Right ventricle myocardium superior (tissue), 1 donor: ENCODE measurements at places on chromosomes 5 and 9. TPM values are rescaled to one million over a fixed set of nuclear protein-coding genes. Genes with fewer than 3 reads are reported as not detected.
A peak's percentile ranks its signal among the peaks of the same experiment; 100 is the strongest.

Gene IFNA21
- total RNA-seq, result not detected

Gene MLANA
- not detected for total RNA-seq

Gene IFNA2
- not detected for total RNA-seq

Gene GHR
- total RNA-seq, result 12.8 TPM

Gene RORB
- total RNA-seq, result 5.7 TPM

Gene PDE6A
- total RNA-seq, result 0.08 TPM

Gene STC2
- 9.6 TPM for total RNA-seq

- no peak for DNase-seq
Observed at GRCh38 chr5:58239045-58239444, 220.8 kb downstream of the PLK2 start.

- DNase-seq, result no peak
Observed at GRCh38 chr5:117204404-117204803, 629.8 kb upstream of the SEMA6A start.

DNA sequence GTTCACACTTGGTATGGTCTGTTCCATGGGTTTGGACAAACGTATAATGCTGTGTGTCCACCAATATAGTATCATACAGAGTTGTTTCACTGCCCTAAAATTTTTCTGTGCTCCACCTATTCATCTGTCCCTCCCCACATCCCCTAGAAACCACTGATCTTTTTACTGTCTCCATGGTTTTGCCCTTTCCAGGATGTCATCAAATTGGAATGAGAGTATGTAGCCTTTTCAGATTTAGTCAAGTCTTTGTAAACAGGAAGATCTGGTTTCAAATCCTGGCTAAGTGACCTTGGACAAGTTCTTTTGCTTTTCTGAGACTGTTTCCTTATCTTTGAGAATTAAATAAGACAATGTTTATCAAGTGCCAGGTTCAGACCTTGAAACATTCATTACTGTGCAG, 13.2 kb upstream of the LVRN start:
- DNase-seq, result no peak

DNA sequence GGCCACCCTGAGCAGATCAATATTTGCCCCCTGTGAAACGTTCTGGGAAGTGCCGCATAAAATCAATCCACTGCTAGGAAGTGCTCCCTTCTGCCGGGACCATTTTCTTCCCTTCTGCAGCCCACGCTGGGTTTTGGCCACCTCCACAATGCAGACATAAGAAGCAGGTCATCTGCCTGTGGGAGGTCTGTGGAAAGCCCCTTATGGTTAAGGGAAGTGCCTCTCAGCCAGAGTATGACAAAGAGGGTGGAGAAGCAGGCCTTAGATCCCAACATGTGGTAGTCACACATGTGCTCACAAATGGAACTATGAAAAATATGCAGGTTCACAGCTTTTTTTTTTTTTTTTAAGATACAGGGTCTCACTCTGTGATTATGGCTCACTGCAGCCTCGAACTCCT, 82.8 kb downstream of the SLC1A3 start:
- no peak for DNase-seq

- no peak for DNase-seq
Observed at GRCh38 chr5:39598661-39599248, 174.0 kb upstream of the DAB2 start.

- DNase-seq, result no peak
Observed at GRCh38 chr5:61869333-61869732, 436.7 kb upstream of the KIF2A start.

DNA sequence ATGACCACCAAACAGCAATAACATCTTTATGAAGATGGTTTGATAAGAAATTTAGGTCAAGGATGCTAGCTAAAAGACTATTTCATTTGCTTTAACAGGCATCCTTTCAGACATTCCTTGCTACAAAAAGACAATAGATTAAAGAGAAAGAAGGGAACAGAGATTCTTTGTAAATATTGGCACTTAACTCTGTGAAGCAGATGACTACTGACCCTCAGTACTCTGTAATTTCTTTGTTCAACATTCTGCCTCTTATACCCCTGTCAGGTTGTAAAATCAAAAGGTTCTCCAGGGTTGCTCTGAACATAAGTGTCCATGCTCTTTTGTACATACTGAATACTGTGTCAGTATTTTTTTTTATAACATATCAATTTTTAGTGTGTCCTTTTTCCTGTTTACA, 610.6 kb upstream of the GRAMD2B start:
- no peak for DNase-seq

- DNase-seq, result peak; percentile 80
Observed at GRCh38 chr5:10485142-10485795, 43.6 kb downstream of the ROPN1L start.

- DNase-seq, result no peak
Observed at GRCh38 chr9:119771341-119771740, 402.1 kb upstream of the BRINP1 start.

- no peak for DNase-seq
Observed at GRCh38 chr5:2908086-2908485, 156.6 kb upstream of the IRX2 start.

GRCh38 chr5:146238973-146239372, 35.6 kb downstream of the RBM27 start:
- DNase-seq, result no peak

DNA sequence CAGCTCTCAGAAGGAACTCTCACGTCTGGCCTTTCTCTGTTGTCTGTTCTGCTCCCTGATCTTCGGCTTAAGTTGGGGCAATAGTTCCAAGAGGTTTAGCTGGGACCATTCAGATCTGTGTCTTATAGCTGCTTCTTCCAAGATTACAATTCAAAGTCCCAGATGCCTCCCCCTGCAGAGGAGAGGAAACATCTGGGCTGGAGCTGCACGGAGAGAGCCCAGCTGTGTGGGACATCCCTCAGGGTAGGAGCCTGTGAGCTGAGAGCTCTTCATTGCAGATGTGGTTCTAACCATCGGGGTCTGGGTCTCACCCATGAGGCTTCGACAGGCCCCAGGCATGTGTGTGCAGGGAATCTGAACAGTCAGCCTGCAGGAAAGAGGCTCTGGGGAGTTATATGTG, 9.0 kb upstream of the PHF19 start:
- no peak for DNase-seq

DNA sequence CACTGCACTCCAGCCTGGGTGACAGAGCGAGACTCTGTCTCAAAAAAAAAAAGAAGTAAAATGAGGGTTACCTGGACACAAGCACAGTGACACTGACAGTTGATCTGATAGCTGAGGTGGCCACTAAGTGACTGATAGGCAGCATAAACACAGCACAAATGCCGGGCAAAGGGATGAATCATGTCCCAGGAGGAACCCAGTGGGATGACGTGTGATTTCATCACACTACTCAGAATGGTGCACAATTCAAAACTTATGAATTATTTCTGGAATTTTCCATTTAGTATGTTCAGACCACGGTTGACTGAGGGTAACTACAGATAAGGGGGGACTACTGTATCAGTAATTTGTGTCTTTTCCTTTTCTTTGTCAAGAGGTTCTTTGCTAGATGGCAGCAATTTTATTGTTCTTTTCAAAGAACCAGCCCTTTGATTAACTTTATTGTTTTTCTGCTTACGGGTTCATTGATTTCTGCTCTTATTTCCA, 34.3 kb upstream of the RNF130 start:
- no peak for DNase-seq

- no peak for DNase-seq
Observed at GRCh38 chr9:69122549-69123141, 51.4 kb upstream of the TJP2 start.

DNA sequence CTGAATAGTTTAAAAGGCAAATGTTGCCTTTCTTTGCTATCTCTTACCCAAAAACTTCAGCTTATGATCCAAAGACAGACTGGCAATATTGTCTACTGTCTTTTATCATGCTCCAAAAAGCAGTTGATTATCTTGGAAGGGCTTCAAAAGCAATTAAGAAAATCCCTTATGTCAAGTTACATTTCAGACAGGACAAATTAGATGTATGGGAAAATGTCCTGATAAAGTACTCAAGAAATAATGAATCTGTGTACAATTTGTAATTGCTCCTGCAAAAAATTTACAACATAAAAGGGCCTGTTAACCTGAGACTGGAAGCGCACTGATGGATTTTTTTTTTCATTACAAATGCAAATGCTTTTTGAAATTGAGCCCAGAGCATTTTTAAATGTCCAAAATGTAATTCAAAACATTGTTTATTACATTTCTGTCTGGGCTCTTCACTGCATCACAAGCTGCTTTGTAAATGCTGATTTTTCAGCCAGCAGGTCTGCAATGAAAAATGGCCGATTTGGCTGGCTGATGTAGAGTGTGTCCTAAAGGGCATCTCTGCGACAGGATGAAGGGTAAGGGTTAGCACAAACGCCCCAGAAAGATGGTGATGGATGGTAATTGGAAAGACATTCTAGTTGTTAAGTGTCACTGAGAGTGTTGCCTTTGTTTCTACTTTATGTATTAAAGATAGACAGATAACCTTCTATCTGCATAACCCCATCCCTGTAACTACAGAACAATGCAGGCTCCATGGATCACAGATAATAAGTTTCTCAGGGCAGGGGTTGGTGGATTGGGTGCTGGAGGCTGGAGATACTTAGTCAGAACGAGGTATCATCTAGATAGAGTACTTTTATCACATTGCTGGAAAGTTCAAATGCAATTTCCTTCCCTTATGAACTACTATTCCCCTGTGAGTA, 27.0 kb downstream of the MAT2B start:
- DNase-seq, result no peak

DNA sequence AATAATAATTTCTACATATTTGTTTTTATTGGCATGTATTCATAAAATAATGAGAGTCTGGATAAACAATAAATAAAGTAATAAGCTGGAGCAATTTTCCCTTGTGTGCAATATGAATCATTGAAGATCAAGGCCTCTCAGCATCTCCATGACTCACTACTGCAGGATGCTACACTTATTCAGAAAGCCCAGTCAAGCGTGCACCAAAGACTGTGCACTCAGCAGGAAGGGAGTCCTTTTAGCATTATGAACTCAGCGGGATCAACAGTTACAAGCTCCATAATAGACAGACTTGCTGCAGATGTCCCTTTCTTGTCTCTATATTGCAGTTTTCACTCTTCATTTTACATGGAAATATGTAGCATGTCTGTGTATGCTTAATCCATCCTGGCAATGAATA, 485.3 kb downstream of the CDH9 start:
- DNase-seq, result no peak

GRCh38 chr9:120191141-120191540, 388.8 kb downstream of the CDK5RAP2 start:
- no peak for DNase-seq
